H9 (cell line): ENCODE measurements at places on chromosomes 1 and 21. TPM values are rescaled to one million over a fixed set of nuclear protein-coding genes. Genes with fewer than 3 reads are reported as not detected.
A peak's percentile ranks its signal among the peaks of the same experiment; 100 is the strongest.

GRCh38 chr1:17645068-17645911 lies 105.8 kb downstream of the ARHGEF10L start:
- H3K36me3 ChIP-seq: peaks cover 10% of the 10 kb centered on the region; the same call in 2 of the 3 replicates
- no peaks in the 10 kb centered on the region for H3K4me1 ChIP-seq
- no peak for DNase-seq
- H3K27me3 ChIP-seq: no peaks in the 10 kb centered on the region

GRCh38 chr1:158675563-158676323 lies 10.8 kb downstream of the SPTA1 start:
- no peak overlapping the region for H3K4me3 ChIP-seq
- no peak for DNase-seq
- no peaks in the 10 kb centered on the region for H3K4me1 ChIP-seq
- no peaks in the 10 kb centered on the region for H3K27me3 ChIP-seq
- no peak overlapping the region for H3K27ac ChIP-seq
- H3K36me3 ChIP-seq: no peaks in the 10 kb centered on the region

GRCh38 chr1:246420300-246420699 lies 86.8 kb downstream of the SMYD3 start:
- H3K27ac ChIP-seq: no peak overlapping the region
- H3K4me3 ChIP-seq: no peak overlapping the region
- H3K4me1 ChIP-seq: no peaks in the 10 kb centered on the region
- no peaks in the 10 kb centered on the region for H3K27me3 ChIP-seq

GRCh38 chr1:173098117-173098516 lies 47.4 kb upstream of the TNFSF18 start:
- H3K27ac ChIP-seq: no peak overlapping the region
- H3K4me1 ChIP-seq: no peaks in the 10 kb centered on the region
- no peaks in the 10 kb centered on the region for H3K27me3 ChIP-seq

Gene CD53
- 0.15 and 0.31 TPM in 2 replicates for total RNA-seq

Gene TSSK3
- 1.6 and 2.1 TPM in 2 replicates for total RNA-seq

DNA sequence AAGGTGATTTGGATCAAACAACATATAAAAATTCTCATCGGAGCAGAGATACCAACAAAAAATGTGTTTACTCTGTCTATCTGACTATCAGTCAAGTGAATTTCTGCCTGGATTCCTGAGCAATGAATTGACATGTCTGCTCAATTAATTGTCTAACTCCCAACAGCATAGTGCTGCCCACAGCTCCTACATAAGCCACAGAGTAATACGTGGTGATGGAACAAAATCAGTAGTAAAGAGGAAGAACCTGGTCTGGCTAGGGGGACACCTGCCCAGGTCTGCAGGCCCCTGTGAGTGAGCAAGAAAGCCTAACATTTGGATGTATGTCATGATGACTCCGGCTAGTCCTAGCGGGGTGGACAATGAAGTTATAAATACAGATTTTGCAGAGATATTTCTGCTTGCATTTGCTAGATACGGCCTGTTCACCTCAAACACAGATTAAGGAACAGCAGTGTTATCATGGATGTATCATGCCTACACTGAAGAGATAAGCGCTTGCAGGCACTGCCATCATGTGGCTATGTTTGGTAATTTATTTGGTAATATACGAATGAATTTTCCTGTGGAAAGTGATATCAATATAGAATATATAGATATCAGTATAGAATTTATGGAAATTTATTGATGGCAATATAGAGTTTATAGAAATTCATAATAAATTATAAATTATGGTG lies 69.6 kb upstream of the LRRC8B start:
- no peak for DNase-seq
- H3K4me1 ChIP-seq: no peaks in the 10 kb centered on the region
- no peaks in the 10 kb centered on the region for H3K27me3 ChIP-seq

GRCh38 chr1:5311634-5312292 lies 657.4 kb downstream of the AJAP1 start:
- H3K27me3 ChIP-seq: no peaks in the 10 kb centered on the region
- no peak for DNase-seq
- H3K4me3 ChIP-seq: no peak overlapping the region
- H3K27ac ChIP-seq: no peak overlapping the region
- H3K4me1 ChIP-seq: no peaks in the 10 kb centered on the region; the same call in 1 of the 2 replicates
- H3K36me3 ChIP-seq: no peaks in the 10 kb centered on the region

GRCh38 chr1:7010534-7011200 lies 225.4 kb downstream of the CAMTA1 start:
- no peaks in the 10 kb centered on the region for H3K27me3 ChIP-seq
- H3K4me3 ChIP-seq: no peak overlapping the region
- H3K27ac ChIP-seq: no peak overlapping the region

DNA sequence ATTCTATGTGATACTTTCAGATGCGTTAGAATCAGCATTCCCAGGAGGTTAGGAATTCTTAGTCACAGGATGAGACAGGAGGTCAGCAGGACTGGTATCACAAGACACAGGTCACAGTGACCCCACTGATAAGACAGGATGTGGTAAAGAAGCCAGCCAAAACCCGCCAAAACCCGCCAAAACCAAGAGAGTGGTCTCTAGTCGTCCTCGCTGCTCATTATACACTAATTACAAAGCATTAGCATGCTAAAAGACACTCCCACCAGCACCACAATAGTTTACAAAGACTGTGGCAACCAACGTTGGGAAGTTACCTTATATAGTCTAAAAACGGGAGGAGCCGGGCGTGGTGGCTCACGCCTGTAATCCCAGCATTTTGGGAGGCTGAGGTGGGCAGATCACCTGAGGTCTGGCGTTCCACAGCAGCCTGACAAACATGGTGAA lies 13.9 kb upstream of the ACTA1 start:
- H3K27me3 ChIP-seq: no peaks in the 10 kb centered on the region
- no peak for DNase-seq
- H3K4me3 ChIP-seq: no peak overlapping the region
- no peaks in the 10 kb centered on the region for H3K4me1 ChIP-seq
- H3K27ac ChIP-seq: no peak overlapping the region
- peaks cover 12% of the 10 kb centered on the region; the same call in 2 of the 3 replicates for H3K36me3 ChIP-seq

Gene STIL
- total RNA-seq: 26.6 and 26.9 TPM in 2 replicates

Gene COP1
- total RNA-seq: 41.3 and 44.6 TPM in 2 replicates

Gene IGSF5
- 1.9 and 2.1 TPM in 2 replicates for total RNA-seq

Gene SHISAL2A
- 0.44 and 0.90 TPM in 2 replicates for total RNA-seq

DNA sequence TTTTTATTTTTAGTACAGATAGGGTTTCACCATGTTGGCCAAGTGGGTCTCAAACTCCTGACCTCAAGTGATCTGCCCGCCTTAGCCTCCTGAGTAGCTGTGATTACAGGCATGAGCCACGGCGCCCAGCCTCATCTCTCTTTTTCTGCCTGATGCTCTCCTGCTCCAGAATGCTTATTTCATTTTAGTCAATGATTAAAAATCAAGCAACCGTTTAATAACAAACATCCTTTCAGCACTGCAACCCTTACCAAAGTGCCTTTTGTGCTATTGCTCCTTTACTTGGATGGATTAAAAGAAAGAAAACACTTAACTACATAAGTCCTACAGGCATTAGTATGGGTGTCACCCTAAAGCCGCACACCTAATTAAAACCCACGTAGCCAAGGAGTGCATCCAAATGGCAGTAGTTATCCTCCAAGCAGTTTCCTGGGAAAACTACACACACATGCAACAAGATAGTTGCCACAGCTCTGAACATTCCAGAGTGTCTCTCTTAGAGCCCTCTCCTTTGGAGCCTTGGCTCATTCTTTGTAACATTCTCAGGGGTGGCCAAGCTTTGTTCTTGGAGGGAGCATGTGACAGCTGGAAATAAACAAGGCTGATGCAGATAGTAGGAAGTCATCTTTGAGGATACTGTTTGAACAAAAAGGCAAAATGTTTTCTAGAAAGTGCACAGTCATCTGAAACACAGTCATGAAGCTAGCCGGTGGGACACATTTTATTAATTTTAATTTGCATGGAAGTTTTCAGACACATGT lies 51.2 kb downstream of the KCNJ15 start:
- H3K27ac ChIP-seq: no peak overlapping the region
- DNase-seq: no peak
- H3K36me3 ChIP-seq: no peaks in the 10 kb centered on the region

GRCh38 chr1:204258213-204259115 lies 44.7 kb upstream of the GOLT1A start:
- peaks cover 7% of the 10 kb centered on the region for H3K4me1 ChIP-seq
- no peak overlapping the region for H3K27ac ChIP-seq
- DNase-seq: peak; percentile 86
- no peaks in the 10 kb centered on the region for H3K27me3 ChIP-seq
- no peaks in the 10 kb centered on the region for H3K36me3 ChIP-seq
- no peak overlapping the region for H3K4me3 ChIP-seq

DNA sequence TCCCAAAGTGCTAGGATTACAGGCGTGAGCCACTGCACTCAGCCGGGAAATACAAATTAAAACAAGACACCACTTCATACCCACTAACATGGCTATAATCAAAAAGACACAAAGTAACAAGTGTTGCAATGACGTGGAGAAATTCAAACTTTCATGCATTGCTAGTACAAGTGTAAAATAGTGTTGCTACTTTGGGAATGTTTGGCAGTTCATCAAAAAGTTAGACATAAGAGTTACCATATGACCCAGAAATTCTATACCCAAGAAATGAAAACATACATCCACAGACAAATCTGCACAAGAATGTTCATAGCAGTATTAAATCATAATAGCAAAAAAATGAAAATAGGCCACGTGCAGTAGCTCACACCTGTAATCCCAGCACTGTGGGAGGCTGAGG lies 16.4 kb downstream of the FOXJ3 start:
- no peak overlapping the region for H3K4me3 ChIP-seq
- H3K27me3 ChIP-seq: no peaks in the 10 kb centered on the region
- no peak overlapping the region for H3K27ac ChIP-seq
- no peaks in the 10 kb centered on the region for H3K4me1 ChIP-seq

DNA sequence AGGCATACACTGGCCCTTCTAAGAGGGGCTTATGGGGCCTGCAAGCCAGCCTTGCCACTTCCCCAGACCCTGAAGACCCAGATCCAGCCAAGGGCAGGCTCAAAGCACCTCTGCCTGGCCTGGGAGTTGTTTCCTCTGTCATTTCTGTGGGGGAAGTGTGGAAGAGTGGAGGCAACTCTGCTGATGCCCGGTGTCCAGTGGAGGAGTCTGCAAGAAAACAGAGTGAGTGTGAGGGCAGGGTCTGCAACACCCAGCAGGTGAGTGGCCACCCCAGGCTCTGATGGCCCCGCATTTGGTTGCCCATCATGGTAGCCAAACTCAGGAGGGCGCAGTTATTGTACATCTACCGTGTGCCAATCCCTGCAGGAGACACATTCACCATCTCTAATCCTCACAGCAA lies 8.4 kb downstream of the CLEC20A start:
- H3K27ac ChIP-seq: no peak overlapping the region
- DNase-seq: no peak
- no peaks in the 10 kb centered on the region for H3K36me3 ChIP-seq

DNA sequence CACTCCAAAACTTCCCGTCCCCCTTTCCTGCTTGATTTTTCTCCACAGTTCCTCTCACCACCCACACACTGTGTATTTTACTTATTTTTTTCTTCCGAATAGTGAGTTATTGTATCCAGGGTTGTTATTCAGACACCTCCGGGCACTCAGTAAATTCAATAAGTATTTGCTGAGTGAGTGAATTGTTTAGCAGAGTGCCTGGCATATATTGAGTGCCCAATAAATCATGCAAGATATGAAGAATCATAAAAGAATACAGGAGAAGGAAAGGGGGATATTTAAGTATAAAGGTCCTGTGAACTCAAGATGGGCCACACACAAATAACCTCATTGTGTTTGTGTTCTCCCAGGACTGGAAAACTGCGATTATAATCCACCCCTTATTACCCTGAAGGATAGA lies 139.9 kb downstream of the GALNT2 start:
- H3K27ac ChIP-seq: no peak overlapping the region
- H3K27me3 ChIP-seq: no peaks in the 10 kb centered on the region
- H3K4me3 ChIP-seq: no peak overlapping the region
- peaks cover 4% of the 10 kb centered on the region; the same call in 2 of the 3 replicates for H3K36me3 ChIP-seq

GRCh38 chr1:59232216-59232615 lies 64.7 kb upstream of the FGGY start:
- H3K36me3 ChIP-seq: no peaks in the 10 kb centered on the region
- H3K27me3 ChIP-seq: no peaks in the 10 kb centered on the region

Gene B3GALT2
- total RNA-seq: not detected in 2 replicates

DNA sequence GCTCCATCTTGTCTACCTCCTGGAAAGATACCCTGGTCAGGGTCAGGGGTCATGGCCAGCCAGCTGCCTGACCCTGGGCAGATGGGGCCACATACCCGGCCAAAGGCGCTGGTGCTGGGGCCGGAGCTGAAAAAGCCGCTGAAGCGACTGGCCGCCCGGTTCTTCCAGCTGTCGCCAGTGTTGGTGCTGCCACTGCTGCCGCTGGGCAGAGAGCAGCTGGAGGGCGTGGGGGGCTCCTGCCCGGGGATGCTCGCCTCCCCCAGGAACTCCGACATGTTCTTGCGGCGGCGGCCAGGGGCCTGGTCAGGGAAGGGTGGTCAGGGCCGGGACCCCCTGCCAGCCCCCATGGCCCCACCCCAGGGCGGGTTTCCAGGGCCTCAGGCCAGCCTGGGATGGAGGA lies 7.2 kb upstream of the TNFRSF25 start:
- no peaks in the 10 kb centered on the region for H3K27me3 ChIP-seq
- H3K4me3 ChIP-seq: no peak overlapping the region

DNA sequence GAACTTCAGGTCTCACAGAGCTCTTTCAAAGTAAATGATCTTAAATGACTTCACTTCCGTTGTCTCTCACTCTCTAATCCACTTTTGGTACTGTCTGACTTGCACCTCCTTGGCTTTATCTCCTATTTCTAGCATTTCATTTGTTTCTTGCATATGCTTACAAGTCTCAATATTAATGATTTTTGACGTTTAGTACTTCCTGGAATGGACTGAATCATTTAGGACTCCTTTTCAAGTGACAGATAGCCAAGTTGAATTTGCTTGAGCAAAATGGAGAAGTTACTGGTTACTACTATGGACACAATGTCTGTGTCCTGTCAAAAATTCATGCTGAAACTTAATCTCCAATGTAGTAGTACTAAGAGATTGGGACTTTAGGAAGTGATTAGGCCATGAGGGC lies 7.0 kb upstream of the SGIP1 start:
- peaks cover 5% of the 10 kb centered on the region for H3K4me1 ChIP-seq
- H3K27ac ChIP-seq: no peak overlapping the region
- no peak overlapping the region for H3K4me3 ChIP-seq
- no peaks in the 10 kb centered on the region for H3K27me3 ChIP-seq
- DNase-seq: no peak
- no peaks in the 10 kb centered on the region for H3K36me3 ChIP-seq

DNA sequence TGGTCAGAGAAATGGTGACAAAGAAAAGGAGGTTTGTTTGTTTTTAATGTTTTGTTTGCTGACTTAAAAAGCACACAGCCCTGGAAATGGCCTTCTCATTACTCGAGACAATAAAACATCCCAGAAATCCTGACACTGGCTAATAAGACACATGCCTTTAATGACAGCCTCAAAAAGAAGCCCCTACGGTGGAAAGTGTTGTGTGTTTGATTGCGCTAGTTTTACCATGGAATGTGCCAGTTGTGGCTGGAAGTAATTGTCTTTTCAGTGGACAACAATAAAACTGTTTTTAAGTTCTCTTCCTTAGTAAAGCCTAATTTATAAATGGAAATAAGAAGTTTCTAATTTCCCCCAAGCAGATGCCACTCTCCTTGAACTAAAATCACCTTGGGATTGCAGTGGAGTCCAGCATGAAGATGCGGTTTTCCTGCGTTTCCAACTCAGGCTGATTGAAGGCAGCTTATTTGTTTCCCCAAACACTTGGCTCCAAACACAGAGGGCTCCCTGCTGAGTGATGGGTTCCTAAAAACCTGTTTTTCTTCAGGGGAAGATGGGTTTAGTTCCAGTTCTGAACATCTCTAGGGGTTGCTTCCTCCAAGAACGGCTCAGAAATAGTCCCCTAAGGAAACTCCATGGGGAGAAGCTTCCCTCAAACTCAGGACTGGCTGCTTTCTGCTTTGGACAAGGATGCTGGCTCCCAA lies 54.3 kb downstream of the CD247 start:
- no peak overlapping the region for H3K4me3 ChIP-seq
- H3K27ac ChIP-seq: no peak overlapping the region
- no peaks in the 10 kb centered on the region for H3K36me3 ChIP-seq
